ENCODE measurements at places on chromosomes 2 and 18. TPM values are rescaled to one million over a fixed set of nuclear protein-coding genes. Genes with fewer than 3 reads are reported as not detected.

Gene KCNJ13
- total RNA-seq, result not detected

Gene TMEFF2
- total RNA-seq, result not detected

Gene IL37
- total RNA-seq, result not detected

Gene SIGLEC15
- total RNA-seq, result not detected

Gene MC5R
- not detected for total RNA-seq

Gene OTOS
- not detected for total RNA-seq

Gene NYAP2
- total RNA-seq, result not detected

Gene RBM44
- 0.69 TPM for total RNA-seq

Gene SLC9A4
- total RNA-seq, result not detected

Gene REG1B
- total RNA-seq, result not detected

Gene BMP10
- not detected for total RNA-seq

Gene TDRD15
- total RNA-seq, result not detected

Gene IL1RN
- 9.8 TPM for total RNA-seq

Gene AGXT
- total RNA-seq, result not detected

Gene GCC2
- total RNA-seq, result 47.3 TPM

Gene GNLY
- 22.8 TPM for total RNA-seq

Gene EXOC6B
- 8.5 TPM for total RNA-seq

Gene IL1RL1
- 1.3 TPM for total RNA-seq

Gene COPS7B
- 50.6 TPM for total RNA-seq

Gene GCA
- 32.1 TPM for total RNA-seq

Gene STAT1
- total RNA-seq, result 314 TPM

Gene SERPINB10
- not detected for total RNA-seq

Gene TTR
- not detected for total RNA-seq

Gene GPD2
- total RNA-seq, result 28.6 TPM

Gene ITPRIPL1
- 30.2 TPM for total RNA-seq
